ENCODE measurements at places on chromosomes 5 and 9.

DNA sequence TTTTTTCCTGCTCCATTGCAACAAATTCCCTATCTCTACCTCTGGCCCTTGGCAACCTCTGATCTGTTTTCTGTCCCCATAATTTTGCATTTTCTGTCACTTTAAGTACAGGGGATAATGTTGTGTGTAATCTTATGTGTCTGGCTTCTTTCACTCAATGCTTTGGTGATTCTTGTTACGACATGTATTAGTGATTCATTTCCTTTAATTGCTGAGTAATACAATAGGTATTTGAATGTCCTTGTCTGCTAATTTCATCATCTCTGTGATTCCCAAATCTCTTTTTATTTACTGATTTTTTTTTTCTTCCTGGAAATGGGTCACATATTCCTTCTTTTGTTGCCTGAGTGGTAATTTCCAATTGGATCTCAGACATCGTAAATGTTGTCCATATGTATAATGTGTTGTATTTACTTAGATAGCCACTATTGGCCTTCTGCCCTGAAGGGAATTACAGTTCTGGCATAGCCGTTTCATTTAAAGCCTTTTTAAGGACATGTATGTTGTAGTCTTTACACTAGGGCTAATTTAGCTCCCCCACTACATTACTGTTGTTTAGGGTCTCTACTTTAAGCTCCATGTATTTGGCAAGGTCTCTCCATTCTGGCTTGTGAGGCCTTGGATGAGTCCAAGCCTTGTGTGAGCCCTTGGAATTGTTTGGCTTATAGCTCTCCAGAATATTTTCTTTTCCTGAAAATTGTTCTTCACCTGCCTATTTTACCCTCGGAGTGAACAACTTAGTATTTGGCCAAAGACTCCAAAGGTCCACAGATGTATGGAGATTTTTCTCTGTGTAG lies 683.8 kb downstream of the LRRC70 start:
- peak; percentile 38 for DNase-seq

DNA sequence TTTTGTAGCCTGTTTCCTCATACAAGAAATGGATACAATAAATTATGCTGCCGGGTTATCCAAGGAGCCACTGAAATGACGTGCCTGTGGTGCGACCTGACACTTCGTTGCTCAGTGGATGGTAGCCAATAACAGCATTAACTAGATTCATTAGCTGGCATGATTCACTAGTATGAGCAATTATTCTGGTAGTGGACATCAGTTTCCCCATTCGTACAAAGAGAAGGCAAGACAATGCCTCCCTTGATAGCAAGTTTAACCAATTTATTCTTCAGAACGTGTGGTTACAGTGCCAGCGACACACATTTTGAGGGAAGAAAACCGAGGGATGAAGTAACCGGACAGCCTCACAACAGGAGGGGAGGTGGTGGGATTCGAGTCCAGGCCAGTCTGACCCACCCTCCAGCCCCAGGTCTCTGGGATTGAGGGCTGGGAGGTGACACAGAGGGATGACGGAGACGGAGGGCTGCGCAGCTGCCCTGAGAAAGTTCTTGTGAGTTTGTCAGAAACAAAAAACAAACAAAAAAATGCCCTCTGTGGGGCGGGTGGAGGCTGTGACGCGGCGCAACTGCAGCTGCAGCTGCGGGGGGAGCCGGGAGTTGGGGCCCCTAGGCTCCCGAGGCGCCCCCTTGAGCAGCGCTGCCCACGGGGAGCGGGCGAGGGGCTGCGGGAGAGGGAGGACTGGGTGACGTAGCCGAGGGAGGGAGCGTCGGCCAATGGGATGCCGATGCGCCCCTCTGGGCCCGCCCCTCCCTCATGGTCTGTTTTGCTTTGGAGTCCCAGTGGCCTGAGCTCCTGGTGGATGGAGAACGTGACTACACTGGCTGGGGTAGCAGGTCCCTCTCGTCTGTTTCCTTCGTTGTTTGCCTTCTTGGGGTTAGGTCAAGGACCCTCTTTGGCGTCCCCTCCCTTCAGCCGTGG lies 10.9 kb downstream of the LHX2 start:
- no peak for DNase-seq

GRCh38 chr9:136012651-136013050 lies 51.5 kb upstream of the UBAC1 start:
- no peak for DNase-seq

DNA sequence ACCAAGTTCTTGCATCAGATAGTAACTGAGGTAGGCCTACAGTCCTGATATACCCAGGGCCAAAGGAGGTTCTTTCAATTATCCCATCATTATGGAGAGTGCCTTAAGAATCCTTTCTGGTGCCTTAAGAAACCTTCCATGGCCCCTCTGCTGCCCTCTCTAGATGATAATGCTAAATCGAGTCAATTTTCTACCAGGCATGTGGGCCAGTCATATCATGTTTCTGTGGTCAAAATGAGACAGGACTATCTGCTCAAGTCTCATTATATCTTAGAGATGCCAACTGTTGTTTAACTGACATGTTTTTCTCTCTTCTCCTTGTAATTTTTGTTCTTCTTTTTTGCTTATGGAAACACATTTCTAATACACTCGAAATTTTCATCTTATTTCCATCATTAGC lies 127.6 kb downstream of the EDIL3 start:
- DNase-seq = no peak

DNA sequence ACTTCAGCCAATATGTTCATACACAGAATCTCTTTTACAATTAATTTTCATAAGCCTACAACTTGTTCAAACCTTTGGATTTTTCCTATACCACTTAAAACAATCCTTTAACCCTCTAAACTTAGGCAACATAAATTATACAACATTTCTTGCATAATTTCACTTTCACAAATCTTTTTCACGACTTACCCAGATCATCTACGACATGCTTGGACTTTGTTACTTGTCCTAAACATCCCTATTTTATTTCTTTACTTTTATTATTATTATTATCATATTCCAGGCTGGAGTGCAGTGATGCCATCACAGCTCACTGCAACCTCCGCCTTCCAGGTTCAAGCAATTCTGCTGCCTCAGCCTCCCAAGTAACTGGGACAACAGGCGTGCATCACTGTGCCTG lies 68.0 kb downstream of the CACNA1B start:
- DNase-seq = no peak

GRCh38 chr5:112733586-112733985 lies 4.1 kb upstream of the APC start:
- no peak for DNase-seq

DNA sequence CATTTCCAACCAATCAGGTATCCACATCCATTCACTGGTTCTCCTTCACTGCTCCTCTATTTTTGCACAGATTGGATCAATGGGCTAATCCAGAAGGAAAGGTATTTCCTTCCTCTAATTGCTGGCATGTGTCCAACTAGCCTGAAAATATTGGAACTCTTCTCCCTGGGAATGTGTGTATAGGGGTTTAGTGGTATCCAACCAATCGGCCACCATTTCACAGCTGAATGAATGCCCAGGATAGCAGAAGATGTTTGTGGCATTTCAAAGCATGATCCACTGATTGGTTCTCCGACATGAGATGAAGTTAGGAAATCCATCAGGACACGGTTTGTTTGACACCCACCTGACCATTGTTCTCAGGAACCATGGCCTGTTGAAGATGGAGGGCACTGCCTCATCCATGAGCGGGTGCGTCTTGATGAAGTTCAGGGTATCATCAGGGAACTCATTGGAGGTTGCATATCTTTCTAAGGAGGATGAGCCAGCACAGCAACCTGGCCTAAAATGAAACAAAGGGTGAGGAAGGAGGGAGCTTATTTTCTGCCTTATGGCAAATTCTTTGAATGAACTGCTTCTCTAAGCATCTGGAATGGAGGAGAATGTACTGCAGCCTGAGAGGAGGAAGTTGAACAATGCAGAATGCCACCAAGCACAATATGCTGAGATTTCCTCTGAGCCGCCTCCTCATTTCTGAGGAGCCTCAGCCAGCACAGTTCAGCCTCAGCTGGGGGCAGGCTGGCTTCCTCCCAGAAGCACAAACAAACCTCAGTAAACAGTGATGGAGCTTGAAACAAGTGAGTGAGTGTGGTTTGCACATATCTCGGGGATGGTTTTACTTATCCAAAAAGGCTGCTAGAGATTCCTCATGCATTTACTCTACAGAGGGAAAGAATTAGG lies 94.6 kb downstream of the SEMA6A start:
- DNase-seq = no peak

DNA sequence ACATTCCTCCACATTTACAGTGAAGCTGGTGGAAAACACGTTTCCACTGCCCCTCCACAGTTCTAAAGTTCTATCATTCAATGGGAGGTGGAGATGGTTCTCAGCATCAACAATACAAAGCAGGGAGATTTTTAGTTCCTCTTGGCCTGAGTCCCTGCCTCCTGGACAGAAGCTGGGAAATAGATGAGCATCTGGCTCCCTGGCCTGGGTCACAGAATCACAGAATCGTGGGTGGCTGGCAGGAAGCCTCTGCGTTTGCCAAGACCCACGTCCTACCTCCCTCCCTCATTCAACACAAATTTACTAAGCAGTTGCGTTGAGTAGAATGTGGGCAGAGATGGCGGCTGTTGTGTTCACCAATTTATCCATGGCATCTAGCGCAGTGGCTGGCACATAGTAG lies 5.2 kb upstream of the PPARGC1B start:
- DNase-seq = no peak

DNA sequence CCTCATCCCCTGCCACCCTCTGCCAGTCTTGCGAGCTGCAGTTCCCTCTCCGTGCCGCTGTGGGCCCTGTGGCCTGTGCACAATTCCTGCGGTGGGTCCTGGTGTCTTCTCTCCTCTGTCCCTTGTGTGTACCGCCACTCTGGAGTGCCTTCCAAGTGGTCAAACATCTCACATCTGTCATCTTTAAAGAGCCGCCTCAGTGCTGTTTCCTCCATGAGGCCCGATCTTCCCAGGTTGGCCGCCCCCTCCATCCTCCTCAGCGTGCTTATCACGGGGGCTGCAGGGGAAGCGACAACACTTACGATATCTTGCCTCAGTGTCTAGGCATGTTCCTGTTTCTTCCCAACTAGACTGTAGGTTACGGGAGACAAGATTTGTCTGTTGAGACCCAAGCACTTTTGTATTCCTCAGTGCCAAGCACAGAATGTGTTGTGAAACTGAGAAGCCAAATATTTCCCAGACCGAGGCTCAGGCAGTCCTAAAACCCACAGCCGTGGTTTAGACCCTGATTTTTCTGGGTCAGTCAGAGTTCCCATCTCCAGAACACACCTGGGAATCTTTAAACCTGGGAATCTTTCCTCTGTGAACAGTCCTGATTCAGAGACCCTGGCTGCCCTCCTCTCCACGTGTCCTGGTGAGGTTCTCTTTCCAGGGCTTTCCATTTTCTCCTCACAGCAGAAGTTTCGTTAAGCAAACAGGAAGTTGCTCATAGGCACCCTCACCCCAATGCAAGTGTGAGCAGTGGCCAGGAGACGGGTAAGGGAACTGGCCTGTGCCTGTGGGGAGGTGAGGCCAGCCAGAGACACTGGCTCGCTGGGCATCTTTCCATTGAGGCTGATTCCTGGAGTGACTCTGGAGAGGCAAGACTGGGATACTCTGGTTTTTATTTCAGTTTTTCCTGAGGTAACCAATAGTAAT lies 28.8 kb downstream of the SLC46A2 start:
- DNase-seq = no peak
